ENCODE measurements at places on chromosomes 7 and 10.

DNA sequence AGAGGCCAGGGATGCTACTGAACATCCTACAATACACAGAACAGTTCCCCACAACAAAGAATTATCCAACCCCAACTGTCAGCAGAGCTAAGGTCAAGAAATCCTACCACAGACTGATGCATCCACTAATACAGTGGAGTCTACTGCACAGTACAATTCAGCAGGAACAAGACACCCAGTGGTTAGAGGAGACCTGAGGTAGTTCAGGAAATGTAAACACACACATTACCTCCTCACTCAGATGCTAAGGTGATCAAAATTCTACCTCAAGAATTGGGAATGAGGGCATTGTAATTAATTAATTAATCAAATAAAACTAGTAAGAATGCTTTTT is 91.4 kb downstream of the ZFAND4 start:
- no peak for DNase-seq

DNA sequence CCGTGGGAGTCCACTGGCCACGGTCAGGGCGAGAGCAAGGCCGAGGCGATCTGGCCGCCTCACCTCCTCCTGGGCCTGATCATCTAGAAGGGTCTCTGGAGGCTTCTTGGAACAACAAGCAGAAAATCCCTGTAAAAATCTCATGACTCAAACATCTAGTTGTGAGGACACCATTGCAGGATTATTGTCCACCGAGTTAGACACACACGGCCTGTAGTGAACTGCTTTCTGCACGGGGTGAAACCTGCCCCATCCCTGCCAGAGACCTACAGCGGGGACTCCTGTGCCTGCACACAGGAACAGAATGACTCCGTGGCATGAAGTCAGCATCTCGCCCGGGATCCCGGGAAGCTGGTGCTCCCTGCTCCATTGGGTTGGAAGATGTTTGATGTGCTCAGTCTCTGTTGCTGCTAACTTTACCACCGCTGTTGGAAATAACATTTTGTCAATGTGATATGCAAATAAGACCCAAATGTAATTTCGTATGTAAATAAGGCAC is 267.0 kb upstream of the TCERG1L start:
- DNase-seq = no peak

- no peak for DNase-seq
Observed at GRCh38 chr10:21473541-21473940, 51.9 kb downstream of the SKIDA1 start.

GRCh38 chr10:7329219-7329618 is 81.6 kb downstream of the SFMBT2 start:
- no peak for DNase-seq

DNA sequence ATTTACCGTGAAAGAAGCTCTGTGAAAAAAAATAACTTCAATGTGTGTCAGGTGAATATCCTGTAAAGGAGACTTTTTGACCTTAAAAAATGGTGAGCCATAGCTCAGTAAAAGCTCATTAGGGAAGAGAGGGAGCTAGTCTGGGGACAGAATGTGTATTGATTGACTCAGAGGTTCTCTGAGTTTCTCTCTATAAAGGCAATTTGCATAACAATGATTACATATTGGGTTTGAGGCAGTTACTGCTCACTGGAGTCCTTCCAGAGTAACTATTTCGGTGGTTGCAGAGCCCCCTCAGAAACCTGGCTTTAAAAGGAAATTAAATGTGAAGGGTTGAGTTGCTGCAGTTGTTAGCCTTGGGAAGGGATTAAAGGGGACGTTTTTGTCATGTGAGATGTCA is 181.6 kb downstream of the GALNT17 start:
- DNase-seq = no peak

GRCh38 chr7:94216944-94217461 is 177.7 kb upstream of the COL1A2 start:
- no peak for DNase-seq

GRCh38 chr7:121126801-121127534 is 138.5 kb downstream of the CPED1 start:
- DNase-seq = no peak

GRCh38 chr10:44348496-44348895 is 36.4 kb downstream of the CXCL12 start:
- DNase-seq = no peak

DNA sequence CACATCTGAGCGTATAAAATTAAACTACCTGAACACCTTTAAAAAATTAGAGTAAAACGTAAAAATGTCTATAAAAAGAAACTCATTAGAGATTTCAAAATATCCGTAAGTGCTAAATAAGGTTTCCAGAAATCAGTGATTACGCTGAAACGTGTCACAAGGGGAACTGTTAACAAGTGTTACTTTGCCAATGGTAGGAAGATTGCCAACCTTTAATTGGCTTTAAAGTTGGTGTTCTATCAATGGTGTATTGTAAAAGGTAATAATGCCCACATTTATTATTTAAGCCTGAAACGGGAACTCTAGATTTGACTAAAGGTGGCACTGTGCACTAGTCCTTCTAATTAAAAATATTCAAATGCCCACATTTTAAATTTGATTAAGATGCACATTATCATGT is 37.8 kb upstream of the HIBADH start:
- no peak for DNase-seq

DNA sequence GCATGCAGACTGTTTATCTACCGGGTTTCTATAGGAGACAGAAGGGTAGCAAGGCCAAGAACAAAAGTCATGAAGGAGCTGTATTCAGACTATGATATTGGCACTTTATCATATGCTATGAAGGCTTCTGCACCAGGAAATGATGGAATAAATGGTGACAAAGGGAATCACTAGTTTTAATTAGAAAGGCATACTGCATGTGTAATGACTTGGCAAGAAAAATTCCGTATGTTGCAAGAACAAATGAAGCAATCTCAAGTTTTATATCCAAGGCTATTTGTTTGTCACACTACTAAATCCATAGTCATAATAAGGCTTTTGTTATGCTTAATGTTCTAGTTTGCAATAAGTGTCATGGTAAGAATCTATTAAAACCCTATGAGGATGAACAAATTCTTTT is 230.9 kb downstream of the ZEB1 start:
- no peak for DNase-seq

GRCh38 chr10:119161680-119162451 is 3.6 kb downstream of the SFXN4 start:
- no peak for DNase-seq

DNA sequence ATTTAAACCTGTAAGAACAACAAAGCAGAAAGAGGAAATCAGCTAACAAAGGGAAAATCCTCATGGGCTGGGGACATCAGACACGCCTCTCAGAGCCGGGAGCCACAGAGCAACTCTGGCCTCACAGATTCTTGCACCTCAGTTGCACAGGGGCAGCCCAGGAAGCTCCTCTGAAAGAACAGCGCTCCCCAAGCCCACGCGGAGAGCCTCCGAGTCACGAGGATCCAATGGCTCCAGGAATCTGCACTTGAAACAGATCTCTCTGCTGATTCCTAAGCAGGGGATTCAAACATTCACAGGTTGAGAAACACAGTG is 213.2 kb upstream of the MGMT start:
- no peak for DNase-seq

DNA sequence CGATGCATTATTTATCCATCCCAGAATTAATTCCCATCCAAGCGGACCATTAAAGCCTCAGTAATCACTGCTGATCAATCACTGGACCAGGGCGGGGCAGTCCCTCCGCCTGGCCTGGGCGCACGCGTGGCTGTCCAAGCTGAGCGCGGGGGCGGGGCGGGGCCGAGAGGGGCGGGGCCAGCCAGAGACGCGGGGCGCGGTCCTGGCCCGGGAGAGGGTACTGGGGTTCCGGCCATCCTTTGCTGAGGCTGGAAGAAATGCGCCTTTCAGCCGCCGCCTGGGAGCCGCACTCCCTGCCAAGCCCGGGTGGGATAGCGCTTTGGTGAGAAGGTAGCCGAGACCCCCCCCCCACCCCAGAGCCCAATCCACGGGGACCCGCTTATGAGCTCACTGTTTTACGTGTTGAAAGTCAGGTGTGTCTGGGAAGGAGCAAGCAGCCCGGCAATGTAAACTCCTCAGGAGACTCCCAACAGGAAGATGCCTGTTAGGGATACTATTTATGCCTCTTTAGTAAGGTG is at the start of gene ARHGAP22:
TSS of gene ARHGAP22 (minus strand) at position 83 of the 518 bp plus-strand sequence. CDS start 277 bp downstream, outside the sequence.
- no peak for DNase-seq

DNA sequence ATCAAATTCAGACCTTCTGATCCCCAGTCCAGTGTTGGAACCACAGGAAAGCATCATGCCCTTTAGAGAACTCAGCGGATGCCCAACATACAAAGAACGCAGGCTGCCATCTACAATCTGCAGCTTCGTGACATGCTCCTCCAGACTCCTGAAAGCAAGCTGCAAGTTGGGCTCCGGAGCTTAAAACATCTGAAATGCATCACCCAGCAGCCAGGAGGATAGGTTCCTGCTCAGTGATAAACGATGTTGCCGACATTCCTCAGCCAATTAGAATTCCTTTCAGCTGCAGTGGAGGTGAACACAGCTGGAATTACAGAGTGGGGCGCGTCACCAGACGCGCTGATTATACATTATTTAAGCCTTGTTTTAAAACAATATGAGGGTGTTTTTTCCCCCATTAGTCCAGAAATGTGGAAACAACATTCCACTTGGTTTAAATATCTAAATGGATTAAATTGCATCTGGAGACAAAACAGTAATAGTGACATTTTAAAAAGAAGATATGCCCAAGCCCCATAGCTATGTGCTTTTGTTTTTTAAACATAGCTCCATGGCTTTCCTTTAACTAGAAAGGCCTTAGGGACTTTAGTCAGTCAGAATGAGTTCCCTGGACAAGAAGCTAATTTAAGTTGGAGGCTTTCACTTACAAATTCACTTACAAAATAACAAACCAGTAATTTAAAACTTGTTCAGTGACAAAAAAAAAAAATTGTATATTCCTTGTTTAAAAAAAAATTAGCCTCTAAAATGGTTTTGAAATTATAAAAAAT is 6.3 kb downstream of the SMURF1 start:
- no peak for DNase-seq

DNA sequence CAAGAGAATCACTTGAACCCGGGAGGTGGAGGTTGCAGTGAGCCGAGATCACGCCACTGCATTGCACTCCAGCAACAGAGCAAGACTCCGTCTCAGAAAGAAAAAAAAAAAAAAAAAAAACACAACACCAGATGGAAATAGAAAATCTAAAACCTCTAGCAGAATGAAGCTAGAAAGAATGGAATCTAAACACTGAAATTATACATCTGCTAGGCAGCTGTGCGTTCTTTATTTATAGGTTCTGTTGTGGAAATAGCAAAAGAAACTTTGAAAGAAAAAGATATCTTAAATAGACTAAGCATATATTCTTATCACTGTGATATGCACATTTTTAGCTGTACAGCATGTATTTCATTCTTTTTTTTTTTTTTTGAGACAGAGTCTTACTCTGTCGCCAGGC is 17.1 kb downstream of the BMPR1A start:
- no peak for DNase-seq

DNA sequence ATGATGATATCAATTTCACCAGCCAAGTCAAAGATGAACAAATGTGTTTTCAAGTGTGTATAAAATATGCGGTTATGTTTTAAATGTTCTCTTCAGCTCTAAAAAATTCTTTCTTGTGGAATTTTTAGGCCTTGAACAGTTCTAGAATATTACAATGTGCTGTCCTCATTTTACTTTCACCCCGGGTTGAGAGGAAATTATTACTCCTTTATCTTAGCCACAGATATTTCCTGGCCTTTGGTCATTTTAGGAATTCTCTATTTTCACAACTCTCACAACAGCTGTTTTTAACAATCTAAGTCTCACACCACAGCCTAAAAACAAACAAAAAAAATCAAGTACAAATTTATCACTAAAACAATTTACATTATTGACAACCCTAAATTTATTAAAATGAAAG is 112.2 kb upstream of the HGF start:
- no peak for DNase-seq

DNA sequence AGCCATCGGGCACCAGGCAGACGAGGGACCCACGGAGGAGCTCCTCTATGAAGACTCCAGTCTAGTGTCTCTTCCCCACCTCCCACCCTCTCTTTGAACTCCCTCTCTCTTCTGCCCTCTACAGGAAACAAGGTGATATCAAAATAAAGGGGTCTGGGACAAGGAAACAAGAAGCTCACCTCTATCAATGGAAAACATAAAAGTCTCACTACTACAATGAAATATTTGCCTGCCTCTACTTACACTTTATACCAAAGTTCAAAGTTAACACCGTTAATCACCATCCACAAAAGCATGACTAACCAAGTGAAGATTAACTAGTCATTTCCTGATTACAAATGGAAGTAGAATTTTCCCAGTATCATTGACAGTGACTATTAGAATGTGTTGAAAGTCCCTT is 82.2 kb downstream of the PARD3 start:
- DNase-seq = no peak

GRCh38 chr7:7276161-7276560 is 93.8 kb downstream of the C1GALT1 start:
- no peak for DNase-seq

DNA sequence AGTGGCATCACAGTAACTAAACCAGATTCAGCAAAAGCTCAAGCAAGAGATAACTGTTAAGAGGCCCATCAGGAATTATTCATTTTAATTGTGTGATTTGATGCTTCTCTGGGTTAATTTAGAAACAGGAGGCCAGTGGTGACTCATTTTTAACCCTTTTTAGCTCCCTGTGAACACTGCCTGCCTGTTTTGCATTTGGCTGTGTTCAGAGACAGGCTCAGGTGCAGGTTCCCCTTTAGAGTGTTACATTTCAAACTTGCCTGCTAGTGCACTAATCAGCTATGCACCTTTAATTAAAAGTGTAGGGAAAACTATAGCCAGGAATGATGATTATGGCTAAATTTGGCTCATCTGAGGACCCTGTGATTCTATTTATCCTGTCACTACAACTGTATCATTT is 6.5 kb downstream of the STAMBPL1 start:
- no peak for DNase-seq

- DNase-seq = no peak
Observed at GRCh38 chr7:5284304-5285281, 1.9 kb downstream of the SLC29A4 start.

- DNase-seq = no peak
Observed at GRCh38 chr7:155295511-155295910, 2.2 kb upstream of the INSIG1 start.

GRCh38 chr7:77657427-77658224 is 38.6 kb upstream of the RSBN1L start:
- no peak for DNase-seq

DNA sequence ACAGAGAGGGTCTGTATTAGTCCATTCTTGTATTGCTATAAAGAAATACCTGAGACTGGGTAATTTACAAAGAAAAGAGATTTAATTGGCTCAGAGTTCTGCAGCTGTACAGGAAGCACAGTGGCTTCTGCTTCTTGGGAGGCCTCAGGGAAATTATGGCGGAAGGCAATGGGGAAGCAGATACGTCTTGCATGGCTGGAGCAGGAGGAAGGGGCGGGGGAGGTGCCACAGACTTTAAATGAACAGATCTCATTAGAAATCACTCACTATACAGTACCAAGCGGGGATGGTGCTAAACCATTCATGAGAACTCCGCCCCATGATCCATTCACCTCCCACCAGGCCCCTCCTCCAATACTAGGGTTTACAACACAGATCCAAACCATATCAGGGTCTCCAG is 3.7 kb upstream of the CALU start:
- no peak for DNase-seq

- DNase-seq = no peak
Observed at GRCh38 chr10:132555648-132556575, 18.3 kb downstream of the INPP5A start.

Measured in activated CD8-positive, alpha-beta memory T cell treated with anti-CD3 and anti-CD28 coated beads for 48 hours (primary cell).